ENCODE measurements at places on chromosomes 2 and 18. TPM values are rescaled to one million over a fixed set of nuclear protein-coding genes. Genes with fewer than 3 reads are reported as not detected.

C2orf80 gene
- not detected for total RNA-seq

MYO7B gene
- total RNA-seq: not detected

GRHL1 gene
- 25.7 TPM for total RNA-seq

DNA sequence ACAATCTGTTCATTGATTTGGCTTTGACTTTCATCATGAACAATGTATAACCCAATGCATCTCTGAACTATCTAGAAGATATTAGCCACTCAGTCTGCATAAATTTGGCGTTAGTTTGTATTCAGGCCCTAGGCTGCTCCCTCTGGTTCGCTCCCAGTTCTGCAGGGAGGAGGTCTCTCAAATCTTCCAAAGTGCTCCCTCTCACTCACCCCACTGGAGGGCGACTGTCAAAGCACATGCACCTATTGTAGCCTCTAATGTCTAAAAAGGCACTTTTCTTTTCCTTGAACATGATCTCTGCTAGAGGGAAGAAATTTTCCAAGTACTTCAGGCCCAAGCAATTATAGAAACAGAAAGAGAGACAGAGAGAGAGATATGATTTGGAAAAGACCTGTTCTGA is 291.5 kb downstream of the TDRD15 start:
- DNase-seq: no peak
- H3K4me1 ChIP-seq: no peaks in the 10 kb centered on the region
- no peak overlapping the region for H3K27ac ChIP-seq
- no peaks in the 10 kb centered on the region for H3K27me3 ChIP-seq
- H3K36me3 ChIP-seq: no peaks in the 10 kb centered on the region

REEP1 gene
- total RNA-seq: 6.6 TPM

ZBTB7C gene
- 48.9 TPM for total RNA-seq

CDCA7 gene
- total RNA-seq: 13.7 TPM

DNA sequence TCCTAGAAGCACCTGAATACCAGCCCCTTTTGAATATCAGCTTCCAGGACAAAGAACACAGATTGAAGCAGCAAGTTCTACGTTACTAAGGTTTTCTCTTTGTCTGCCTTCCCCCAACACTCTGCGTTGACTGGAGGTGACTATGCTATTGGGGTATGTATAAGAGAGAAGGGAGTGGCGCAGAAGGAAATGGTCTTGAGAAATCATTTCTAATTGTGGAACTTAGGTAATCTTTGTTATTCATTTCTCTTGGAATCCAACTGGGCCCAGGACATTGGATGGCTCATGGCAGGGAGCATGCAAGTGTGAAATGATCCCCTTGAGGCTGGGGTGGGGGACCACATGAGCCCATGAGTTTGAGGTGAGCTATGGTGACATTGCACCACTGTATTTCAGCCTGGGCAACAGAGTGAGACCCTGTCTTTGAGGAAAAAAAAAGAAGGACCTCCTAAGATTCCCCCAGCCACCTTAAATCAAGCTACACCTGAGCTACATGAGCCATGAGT is 29.7 kb downstream of the XDH start:
- H3K27me3 ChIP-seq: no peaks in the 10 kb centered on the region
- no peak for DNase-seq
- no peak overlapping the region for H3K27ac ChIP-seq
- no peaks in the 10 kb centered on the region for H3K36me3 ChIP-seq
- no peaks in the 10 kb centered on the region for H3K4me1 ChIP-seq

- no peaks in the 10 kb centered on the region for H3K36me3 ChIP-seq
- no peaks in the 10 kb centered on the region for H3K4me1 ChIP-seq
- H3K27ac ChIP-seq: no peak overlapping the region
Observed at GRCh38 chr2:58195662-58196061, 45.5 kb downstream of the FANCL start.

DNA sequence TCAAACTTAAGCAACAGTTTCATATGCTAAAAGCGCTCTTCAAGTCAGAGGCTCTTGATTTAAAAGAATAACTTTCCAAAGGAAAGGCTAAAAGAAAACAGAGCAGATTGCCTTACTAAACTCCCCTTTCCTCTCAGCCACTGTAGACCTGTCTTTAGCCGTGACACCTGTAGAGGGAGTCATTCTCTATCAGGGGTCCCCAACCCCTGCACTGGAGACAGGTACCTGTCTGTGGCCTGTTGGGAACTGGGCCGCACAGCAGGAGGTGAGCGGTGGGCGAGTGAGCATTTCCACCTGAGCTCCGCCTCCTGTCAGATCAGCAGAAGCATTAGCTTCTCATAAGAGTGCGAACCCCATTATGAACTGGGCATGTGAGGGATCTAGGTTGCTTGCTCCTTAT is 9.6 kb downstream of the SLC14A1 start:
- no peak for DNase-seq
- H3K4me1 ChIP-seq: no peaks in the 10 kb centered on the region
- H3K27me3 ChIP-seq: no peaks in the 10 kb centered on the region
- no peak overlapping the region for H3K4me3 ChIP-seq
- H3K36me3 ChIP-seq: no peaks in the 10 kb centered on the region

GRCh38 chr2:60589104-60589503 is 35.6 kb upstream of the BCL11A start:
- no peak overlapping the region for H3K4me3 ChIP-seq
- no peak overlapping the region for H3K27ac ChIP-seq
- no peak for DNase-seq
- no peaks in the 10 kb centered on the region for H3K36me3 ChIP-seq

GRCh38 chr2:176339208-176339607 is 70.0 kb downstream of the MTX2 start:
- peaks cover 4% of the 10 kb centered on the region for H3K4me1 ChIP-seq
- no peaks in the 10 kb centered on the region for H3K27me3 ChIP-seq
- H3K27ac ChIP-seq: no peak overlapping the region
- DNase-seq: no peak
- H3K4me3 ChIP-seq: no peak overlapping the region
